D721Med (cell line): ENCODE measurements at places on chromosomes 6 and 20.

DNA sequence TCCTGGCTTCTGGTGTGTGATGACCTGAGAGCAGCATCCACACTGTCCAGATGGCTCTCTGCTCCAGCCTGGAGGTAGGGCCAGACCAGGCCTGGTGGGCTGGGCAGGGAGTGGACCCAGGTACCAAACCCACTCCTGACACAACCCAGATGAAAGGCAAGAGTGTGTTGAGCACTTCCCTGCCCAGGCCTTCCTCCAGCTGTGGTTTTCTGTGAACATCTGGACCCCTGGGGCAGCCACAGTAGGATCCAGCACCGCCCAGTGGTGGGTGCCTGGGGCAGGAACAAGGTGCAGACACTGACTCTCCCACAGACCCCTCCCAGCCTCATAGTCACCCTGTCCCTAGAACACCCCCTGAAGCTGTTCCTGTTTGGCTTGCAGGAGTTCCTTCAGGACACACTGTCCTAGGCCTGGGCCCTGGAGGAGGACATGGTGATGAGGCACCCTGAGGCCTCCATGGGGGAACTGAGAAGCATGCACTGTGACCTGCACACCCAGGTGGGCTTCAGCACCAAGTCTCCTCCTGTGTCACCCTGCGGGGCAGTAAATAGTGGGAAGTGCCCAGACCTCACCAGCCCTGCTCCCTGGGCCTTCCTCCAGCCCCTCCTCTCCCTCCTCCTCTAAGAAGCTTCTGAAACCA is 28.7 kb downstream of the UBD start:
- no peak for DNase-seq

DNA sequence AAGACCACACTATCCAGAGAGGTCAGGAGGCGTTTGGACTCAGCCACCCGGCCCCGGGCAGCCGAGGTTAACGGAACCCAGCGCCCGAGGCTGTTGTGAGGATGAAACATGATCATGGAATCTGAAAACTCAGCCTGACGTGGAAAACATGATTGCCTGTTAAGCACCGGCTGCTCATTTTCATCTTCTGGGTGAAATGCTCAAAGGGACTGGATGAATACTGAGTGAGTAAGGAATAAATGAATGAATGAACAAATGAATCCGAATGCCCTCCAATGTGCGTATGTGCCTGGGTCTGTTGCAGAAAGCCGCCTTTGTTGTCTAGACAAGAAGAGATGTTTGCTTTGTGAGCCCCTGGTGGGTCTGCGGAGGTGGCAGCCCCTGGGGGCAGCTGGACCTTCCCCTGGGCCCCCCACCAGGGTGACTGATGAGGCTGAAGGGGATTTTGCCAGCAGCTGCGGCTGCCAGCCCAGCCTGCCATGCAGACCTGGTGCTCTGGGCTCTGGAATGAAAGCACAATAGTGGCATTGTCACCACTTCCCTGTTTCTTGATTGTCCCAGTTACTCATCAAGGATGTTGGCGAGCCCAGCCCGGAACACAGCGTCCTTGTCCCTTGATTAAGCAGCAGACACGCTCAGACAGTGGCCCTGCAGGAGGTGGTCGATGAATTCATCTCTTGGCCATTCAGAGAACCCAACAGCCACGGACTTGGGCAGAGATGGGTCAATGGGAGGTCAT is 211.1 kb downstream of the ANKRD60 start:
- DNase-seq, result no peak

- no peak for DNase-seq
Observed at GRCh38 chr6:43735642-43736199, 34.3 kb upstream of the VEGFA start.

DNA sequence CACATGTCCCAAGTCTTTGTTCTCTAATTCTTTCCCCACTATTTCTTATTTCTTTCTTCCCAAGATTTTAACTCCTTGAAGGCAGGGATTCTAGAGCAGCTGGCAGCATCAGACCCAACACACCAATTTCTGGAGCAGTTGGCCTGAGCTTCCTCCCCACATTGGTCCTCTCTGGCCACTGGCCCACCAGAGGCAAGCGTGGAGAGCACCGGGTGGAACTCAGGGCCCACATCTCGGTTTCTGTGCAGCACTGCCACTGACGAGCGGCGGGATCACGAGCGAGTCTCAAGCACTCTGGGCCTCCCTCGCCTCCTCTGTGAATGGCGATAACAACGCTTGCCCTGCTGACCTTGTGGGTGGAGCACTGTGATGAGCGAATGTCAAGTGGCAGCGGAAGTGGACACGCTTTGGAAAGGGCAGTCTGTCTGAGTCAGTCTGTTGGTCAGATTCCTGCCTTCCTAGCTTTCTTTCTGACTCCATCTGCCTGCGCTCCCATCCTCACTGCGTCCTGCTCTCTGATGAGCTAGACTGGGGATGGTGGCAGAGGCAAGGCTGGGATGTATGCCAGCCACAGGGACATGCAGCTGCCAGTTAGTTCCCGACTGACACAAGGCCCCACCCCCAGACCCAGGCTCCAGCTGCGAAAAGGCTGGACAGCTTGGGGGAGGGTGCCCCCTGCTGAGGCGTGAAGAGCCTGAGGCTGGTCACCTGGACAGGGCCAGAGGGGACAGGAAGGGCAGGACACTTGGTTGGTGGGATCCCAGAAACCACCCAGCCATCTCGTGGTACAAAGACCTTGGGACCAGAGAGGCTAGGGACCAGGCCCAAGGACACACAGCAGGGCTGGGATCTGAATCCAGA is 4.5 kb upstream of the SPDEF start:
- no peak for DNase-seq

DNA sequence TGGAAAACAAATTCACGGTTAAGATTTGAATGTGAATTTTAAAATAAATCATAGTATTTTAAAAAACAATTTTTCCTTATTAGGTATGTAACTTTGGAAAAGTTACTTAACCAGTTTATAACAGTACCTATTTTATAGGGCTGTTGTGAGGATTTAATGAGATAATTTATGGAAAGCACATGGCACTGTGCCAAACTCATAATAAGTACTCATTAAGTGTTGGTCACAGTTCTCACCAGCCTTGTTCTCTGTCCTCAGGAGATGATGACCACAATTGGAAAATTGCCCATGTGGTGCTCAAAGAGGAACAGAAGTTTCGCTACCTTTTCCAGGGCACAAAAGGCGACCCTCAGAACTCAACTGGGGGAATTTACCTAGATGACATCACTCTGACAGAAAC is 39.6 kb downstream of the MEP1A start:
- no peak for DNase-seq

DNA sequence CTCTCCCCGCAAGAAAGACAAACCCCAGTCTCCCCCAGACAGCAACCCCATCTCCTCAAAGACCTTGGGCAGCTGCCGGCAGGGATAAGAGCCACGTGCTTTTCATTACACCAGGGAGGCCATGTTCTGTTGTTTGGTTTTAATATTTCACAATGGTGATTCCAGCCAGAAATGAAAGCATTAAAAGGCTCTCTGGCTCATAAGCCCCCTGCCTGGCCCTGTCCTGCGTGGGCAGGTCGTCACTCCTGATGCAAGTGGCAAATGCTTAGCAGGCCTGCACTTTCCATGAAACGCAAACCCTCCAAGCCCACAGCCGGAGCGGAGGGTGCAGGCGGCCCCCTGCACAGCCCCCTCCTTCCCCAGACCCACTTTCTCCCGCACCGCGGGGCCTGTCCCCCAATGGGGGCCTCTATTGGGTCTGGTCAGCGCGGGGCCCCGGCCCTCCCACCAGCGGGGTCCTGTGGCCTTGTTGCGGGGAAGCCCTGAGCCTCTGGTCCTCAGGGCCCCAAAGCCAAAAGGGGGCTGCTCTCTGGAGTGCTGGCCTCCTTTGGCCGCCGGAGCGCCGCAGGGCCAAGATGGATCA is 77.2 kb downstream of the TMEM242 start:
- no peak for DNase-seq

DNA sequence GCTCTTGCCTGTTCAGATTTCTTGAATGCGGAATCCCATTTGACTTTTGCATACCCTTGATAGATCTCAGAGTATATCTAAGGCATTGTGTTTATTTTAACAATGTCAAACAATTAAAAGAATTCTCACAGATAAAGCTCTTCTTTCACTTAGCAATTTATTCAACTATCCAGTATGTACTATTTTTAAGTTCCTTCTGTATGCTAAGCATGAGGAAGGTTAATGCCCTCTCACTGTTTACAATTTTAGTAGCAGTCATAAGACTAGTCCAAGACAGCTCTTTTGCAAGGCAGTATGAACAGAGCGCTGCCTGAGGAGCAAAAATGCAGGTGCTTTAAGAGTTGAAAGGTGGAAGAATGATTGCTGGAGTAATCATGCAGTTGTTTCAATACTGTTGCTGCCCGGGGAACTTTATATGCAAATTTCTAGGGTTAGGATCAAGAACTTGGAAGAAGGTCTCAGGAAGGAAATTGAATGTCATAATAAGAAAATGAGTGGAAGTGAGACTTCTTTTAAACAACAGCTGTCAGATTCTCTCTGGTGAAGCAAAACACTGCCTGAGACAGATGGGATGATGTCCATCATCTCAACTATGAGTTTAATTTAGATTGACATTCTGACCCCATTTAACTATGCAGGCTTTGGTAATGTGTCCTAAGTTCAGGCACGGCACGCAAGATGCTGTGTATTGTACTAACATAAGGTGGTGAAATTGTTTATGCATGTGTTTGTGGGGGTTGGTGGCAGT is 1303.5 kb upstream of the CITED2 start:
- no peak for DNase-seq

DNA sequence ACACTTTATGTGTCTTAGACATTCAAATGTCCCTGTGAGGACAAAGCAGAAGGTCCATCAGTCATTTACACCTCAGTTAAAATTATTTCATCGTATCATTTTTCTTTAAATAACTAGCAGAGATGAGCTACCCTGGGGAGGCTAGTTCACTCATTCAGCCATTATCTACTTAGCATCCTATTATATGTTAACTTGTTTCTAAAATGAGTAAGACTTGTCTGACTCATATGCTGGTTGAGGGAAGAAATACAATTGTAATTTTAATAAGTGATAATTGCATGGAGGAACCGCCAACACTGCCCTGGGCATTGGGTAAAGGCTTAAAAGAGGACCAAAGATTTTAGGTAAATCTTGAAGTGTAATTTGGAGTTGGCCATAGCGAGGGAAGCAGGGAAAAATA is 12.4 kb upstream of the PTPRK start:
- DNase-seq, result no peak

- DNase-seq, result no peak
Observed at GRCh38 chr6:43368259-43369160, 937 bp downstream of the ZNF318 start.

DNA sequence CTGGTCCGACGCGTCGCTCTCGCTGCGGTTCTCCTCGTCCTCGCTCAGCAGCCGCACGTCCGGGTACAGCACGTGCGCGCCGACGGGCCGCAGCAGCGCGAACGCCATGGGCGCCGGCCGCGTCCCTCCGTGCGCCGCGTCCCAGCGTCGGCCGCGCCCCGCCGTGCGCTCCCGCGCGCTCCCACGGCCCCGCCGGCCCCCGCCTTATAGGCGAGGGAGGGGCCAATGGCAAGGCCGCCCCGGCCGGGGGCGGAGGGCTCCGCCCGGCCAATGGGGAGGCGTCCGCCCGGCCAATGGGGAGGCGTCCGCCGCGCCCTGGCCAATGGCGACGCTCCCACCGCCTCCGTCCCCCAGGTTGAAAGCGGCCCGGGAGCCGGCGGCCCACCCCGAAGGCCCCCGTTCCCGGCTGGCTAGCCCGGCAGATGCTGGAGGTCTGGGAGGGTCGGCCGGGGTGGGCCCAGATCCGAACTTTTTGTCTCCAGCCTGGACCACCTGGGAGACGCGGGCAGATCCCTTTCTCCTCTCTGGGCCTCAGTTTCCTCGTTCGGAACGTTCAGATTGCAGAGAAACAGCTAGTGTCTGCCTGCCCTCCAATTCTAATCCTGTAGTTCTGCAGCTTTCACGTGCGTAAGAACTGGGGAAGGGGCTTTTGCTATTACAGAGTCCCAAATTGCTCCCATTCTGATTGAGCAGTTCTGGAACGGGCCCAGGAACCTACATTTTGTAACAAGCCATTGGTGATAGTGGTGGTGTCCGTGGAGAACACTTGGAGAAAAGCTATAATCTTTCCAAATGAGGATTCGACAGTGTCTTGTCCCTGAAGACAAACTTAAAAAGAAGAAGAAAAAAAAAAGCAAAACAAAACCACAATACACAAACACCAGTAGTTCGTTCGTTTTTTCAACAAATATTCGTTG is at the start of gene TCF15:
TCF15 (minus strand) TSS at position 180 of the 917 bp plus-strand sequence; CDS start at position 108, 72 bp downstream.
- DNase-seq, result peak; percentile 89

DNA sequence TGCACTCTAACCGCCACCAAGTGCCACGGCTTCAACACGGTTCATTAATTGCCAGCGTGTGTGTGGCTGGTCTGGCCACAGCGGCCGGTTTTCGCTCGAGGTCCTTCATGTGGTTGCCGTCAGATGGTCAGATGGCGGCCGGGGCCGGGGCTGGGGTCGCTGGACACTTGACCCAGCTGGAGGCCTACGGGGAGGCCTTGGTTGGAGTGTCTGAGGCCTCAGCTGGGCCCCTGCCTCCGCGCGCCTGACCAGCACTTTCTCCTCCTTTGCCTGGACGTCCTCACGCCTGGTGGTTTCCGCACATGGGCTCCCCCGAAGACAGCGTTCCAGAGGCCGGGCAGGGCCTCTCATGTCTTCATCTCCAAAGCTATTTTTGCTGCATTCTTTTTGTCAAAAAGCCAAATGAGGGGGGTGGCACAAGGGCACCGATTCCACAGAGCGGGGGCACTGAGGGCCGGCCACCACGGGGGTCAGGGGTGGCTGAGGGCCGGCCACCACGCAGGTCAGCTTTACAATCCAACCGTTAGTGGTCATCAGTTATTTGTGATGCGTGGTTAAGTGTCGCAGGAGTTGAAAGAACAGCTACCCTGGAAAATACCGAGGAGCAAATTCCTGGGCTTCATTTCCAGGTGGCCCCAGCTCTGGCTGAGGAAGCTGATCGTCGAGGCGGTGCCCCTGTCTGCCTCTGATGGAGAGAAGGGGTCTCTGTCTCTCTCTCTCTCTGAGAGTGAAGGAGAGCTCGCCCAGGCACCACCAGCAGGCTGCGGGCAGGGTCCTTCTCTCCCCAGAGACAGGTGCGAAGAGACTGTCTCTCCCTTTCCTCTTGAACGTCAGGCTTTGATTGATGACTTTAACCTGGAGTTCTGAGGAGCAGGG is 50.5 kb upstream of the FRMD1 start:
- no peak for DNase-seq

GRCh38 chr6:161963634-161964234 is 689.9 kb upstream of the AGPAT4 start:
- DNase-seq, result no peak

DNA sequence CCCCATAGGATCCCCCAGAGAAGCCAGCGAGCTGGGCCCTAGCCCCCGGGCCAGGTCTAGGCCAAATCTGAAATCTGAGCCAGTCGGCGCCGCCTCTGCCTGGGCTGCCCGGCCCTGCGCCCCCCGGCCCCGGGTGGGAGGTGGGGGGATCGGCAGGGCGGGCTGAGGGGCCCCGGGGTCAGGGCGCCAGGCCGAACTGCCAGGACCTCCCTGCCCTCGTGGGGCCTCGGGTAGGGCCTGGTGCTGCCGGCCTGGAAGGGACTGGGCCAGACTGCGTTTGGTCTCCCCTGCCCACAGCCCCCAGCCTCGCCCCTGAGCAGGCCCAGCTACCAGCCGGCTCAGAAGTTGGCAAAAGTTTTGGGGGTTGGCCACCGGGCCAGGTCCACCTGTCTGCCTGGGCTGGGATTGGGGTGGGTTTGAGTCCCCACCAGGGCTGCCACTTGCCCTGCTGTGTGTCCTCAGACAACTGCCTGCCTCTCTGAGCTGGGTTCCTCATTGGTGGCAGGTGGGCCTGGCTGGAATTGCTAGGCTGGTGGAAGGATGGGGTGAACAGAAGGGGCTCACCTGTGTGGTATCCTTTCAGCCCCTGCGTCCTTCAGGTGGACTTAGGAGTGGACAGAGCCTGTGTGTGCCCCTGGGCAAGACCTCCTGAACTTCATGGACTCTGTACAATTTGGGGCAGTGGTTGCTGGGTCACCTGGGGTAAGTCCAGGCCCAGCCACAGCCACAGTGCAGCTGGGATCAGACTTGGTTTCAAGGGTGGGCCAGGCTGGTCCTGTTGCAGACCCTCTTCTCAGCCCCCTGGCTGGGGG is 801 bp downstream of the SRC start:
- DNase-seq, result no peak
